ENCODE measurements at places on chromosomes 12 and 14. TPM values are rescaled to one million over a fixed set of nuclear protein-coding genes. Genes with fewer than 3 reads are reported as not detected.

The TMEM179 gene
- polyA plus RNA-seq: 0.10 TPM

The OR4E2 gene
- not detected for polyA plus RNA-seq

The ARHGEF25 gene
- 7.8 TPM for polyA plus RNA-seq

The TMPRSS12 gene
- polyA plus RNA-seq: not detected

The KSR2 gene
- 0.24 TPM for polyA plus RNA-seq

The CAPZA3 gene
- not detected for polyA plus RNA-seq

The SLC39A5 gene
- polyA plus RNA-seq: 0.20 TPM

The LRFN5 gene
- 0.40 TPM for polyA plus RNA-seq

The PPP4R3A gene
- polyA plus RNA-seq: 43.8 TPM

The CARMIL3 gene
- 0.71 TPM for polyA plus RNA-seq

The RPL36AL gene
- polyA plus RNA-seq: 729 TPM

The MAP3K9 gene
- 2.3 TPM for polyA plus RNA-seq

The CIROP gene
- not detected for polyA plus RNA-seq

The ASIC1 gene
- 0.69 TPM for polyA plus RNA-seq

The RASSF9 gene
- polyA plus RNA-seq: 2.1 TPM

The SDR9C7 gene
- polyA plus RNA-seq: not detected

The SCNN1A gene
- 86.6 TPM for polyA plus RNA-seq

The SERPINA10 gene
- polyA plus RNA-seq: not detected

The PPP4R4 gene
- 1.6 TPM for polyA plus RNA-seq

The DUSP16 gene
- 11.1 TPM for polyA plus RNA-seq

The SSPN gene
- 1.2 TPM for polyA plus RNA-seq

The SLC6A12 gene
- polyA plus RNA-seq: 1.7 TPM

The C14orf132 gene
- 9.8 TPM for polyA plus RNA-seq

The PPFIA2 gene
- 0.09 TPM for polyA plus RNA-seq

The TSPAN11 gene
- polyA plus RNA-seq: 1.4 TPM

The TROAP gene
- 2.4 TPM for polyA plus RNA-seq

The SLC5A8 gene
- 3.4 TPM for polyA plus RNA-seq

The SERPINA1 gene
- 1,798 TPM for polyA plus RNA-seq

The IL31 gene
- polyA plus RNA-seq: not detected

The ZNF268 gene
- polyA plus RNA-seq: 7.9 TPM

The DCAF4 gene
- polyA plus RNA-seq: 9.4 TPM

The LTBP2 gene
- polyA plus RNA-seq: 13.2 TPM

The RTL1 gene
- 0.02 TPM for polyA plus RNA-seq

The INHBC gene
- not detected for polyA plus RNA-seq

The BTBD6 gene
- polyA plus RNA-seq: 30.9 TPM

Data from lung (tissue), 17 donors.